SW 1271 (cell line): ENCODE measurements at places on chromosomes 6 and 20.

DNA sequence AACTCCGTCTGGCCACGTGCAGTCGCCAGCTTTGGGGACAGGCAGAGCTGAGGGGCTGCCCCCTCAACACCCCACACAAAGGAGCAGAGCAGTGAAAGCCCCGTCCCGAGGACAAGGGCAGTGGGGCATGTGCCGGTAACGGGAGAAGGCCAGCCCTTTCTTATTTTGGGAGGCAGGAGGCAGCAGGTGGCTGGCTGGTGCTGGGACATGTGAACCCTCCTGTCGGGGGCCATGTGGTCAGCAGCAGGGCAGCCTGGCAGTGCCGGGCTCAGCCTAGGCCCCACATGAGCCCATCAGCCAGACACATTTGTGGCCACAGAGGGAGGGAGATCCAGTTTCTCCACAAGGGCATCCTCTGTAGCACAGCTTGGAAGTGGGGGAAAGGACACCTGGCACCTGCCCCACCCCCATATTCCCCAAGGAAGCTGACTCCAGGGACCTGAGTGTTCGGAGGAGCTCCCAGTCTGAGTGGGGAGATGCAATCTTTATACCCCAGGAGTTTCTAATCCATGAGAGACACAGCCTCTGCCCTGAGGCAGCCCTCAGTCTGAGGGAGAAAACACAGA lies 137.6 kb downstream of the MRPL14 start:
- DNase-seq: no peak

DNA sequence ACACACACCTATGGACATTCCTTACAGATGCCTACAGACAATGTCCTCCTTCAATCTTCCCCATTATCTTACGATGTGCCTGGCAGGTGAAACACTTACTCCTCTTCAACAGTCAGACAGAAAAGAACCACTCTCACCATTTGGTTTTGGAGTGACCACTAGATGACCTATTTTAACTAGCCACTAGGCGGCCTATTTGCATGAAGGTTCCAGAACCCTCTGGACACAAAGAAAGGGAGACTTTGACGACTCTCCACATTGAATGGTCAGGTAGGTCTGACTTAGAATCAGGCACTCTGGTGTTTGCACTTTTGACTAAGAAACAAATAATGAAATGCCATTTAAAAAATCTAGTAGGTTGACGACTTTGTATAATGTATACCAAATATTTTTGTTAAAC lies 42.0 kb downstream of the PNLDC1 start:
- no peak for DNase-seq

DNA sequence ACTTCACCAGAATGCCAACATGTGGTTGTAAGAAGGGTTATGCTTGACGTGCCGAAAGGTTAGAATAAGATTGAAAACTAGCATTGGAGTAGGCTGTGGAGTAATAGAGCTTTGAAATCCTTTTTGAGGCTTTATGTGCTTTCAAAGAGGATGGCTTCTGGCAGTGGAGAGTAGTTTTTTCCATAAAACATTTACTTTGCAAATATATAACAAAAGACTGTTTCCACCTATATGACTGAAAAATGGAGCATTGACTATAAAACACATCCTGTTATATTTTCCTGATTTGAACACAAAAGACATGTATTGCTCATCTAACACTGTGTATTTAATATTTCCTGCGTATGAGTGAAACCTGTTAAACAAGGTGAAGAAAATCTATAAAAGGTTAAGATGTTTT lies 38.8 kb downstream of the ZFAND3 start:
- DNase-seq: no peak

GRCh38 chr6:168737481-168737880 lies 296.5 kb downstream of the SMOC2 start:
- DNase-seq: no peak

GRCh38 chr6:136160250-136160649 lies 89.9 kb downstream of the MTFR2 start:
- no peak for DNase-seq

DNA sequence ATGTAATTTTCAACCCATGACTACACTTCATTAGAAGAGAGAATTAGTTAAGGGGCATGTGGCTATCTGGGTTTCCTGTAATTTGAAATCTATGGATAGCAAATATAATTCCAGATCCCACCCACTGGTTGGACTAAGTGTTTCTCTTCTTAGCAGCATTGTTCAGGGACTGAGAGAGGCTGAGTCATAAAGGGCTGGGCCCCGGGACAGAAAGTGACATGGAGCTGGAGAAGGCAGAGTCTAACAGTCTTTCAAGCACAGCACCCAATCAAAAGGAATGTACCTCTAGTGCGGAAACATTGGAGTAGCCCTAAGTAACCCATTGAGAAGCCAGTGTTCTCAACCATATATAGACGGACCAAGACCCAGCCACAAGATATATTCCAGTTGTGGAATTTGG lies 363.9 kb downstream of the DHX35 start:
- no peak for DNase-seq

DNA sequence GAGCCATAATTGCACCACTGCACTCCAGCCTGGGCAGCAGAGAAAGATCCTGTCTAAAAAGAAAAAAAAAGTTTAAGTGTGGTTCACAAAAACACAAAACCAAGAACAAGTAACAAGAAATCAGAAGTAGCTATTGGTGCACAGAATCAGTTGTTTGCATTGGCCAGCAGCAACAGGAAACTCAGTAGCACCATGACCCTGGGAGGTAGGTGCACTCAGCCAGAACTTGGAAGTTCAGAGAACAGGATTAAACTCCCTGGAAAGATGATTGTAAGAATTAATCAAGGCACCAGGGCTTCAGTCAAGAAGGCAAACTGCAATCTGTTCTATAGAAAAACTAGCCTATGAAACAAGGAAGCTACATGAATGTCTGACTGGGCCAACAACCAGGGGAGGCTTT lies 267.9 kb downstream of the COL12A1 start:
- no peak for DNase-seq
